ENCODE measurements at places on chromosomes 3 and 15.
A peak's percentile ranks its signal among the peaks of the same experiment; 100 is the strongest.

- DNase-seq: no peak
Observed at GRCh38 chr3:33860373-33861050, 62.1 kb downstream of the PDCD6IP start.

DNA sequence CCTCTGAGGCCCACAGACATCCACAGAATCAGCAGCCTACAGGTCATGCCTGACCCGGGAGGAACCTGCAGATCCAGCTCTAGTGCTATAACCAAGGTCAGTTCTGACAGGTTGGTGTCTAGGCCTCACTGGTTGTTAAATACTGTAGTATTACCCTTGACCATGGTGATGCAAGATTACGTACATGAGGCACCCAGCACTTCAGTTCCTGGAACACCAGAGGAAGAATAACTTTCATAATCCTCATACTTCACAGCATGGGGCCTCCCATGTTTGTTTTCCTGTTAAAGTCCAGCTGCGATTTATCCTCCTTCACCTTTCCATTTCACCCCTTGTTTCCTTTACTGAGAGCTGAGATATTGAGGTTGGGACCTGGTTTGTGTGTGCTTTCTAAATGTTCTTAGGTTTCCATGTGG is 34.4 kb upstream of the GLCE start:
- no peak for DNase-seq

- no peak for DNase-seq
Observed at GRCh38 chr15:69782139-69782658, 315.5 kb downstream of the TLE3 start.

- no peak for DNase-seq
Observed at GRCh38 chr15:82643992-82644391, 3.2 kb downstream of the CPEB1 start.

DNA sequence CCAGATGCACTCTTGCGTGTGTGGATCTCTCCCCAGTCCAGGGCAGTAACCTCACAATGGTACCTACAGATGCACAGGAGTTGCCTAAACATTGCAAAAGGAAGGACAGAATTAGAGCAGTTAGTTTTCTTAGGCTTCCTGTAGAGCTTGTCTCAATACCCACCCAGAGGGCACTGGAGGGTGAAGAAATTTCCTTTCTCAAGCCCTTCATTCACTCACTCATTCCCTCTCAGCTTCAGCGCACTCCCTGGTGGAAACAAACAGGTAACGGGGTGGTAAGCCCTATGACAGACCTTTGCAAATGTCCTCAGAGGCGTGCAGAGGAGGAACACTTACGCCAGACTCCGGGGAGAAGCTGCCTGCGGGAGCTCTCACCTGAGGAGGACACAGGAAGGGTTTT is 267.4 kb upstream of the HES1 start:
- peak; percentile 29 for DNase-seq

GRCh38 chr15:69161878-69162213 is 1.4 kb downstream of the GLCE start:
- DNase-seq: no peak

DNA sequence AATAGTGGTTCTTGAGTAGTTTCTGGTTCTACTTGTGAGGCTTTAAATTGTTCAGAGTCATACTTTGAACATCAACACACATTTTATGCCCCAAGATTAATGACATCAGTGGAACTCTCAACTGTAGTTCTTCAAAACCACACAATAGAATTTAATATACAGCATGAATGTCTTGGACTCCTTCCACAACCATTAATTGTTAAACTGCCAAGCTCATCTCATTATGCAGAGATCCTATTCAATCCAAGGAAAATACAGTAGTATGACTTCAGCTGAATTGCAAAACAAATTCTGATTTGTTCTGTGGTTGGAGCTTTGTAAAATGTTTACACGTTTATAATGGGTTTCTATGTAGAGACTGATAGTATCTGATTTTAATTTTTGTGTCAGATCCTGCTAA is 199.2 kb upstream of the SLC2A2 start:
- DNase-seq: no peak

GRCh38 chr3:146156095-146156494 is 4.9 kb downstream of the PLOD2 start:
- no peak for DNase-seq

GRCh38 chr15:42819786-42820185 is 82.9 kb upstream of the CDAN1 start:
- no peak for DNase-seq

DNA sequence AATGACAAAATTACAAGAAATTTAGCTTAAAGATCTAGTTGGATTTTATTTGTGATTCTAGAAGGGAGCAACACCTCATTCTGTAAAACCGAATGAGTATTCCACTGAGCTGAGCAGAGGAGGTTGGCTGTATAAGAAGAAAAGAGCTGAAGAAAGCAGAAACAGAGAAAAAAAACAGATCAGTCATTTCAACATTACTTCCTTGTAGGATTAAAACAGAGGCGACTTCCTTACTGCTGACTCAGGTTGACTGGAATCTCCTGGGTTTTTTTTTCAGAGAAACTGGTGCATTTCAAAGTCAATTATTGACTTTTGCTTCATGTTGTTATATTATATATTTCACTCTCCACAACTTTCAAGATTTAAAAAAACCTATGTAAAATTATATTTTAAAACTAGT is 368.1 kb upstream of the UBE2E2 start:
- DNase-seq: no peak

DNA sequence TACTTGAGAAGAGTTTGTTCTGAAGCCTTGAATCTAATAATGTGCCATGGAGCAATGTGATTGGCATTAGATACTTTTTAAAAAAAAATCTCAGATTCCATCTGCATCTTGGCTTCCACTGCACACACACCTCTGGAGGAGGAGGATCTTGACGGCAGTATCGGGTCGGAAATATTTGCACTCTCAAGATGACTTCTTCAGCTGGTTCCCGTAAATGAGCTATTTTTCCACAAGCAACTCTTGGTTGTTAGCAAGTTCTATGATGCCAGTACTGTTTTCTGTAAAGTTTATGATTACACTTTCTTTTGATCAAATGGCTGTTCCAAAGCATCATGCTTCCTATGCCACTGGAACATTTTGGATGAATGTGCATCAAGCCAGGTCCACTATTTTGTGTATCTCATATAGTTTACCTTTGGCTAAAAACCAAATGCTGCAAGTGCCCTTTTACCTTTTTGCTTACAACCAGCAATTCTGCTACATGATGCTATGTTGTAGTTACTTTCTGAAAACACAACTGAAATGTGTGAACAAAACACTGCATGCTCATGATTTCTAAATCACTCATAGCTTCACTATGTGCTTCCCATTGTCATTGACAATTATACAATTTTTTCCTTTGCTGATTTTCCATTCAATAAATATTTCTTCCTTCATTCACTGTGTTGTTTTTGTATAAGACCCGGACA is 43.8 kb downstream of the CCR3 start:
- no peak for DNase-seq

DNA sequence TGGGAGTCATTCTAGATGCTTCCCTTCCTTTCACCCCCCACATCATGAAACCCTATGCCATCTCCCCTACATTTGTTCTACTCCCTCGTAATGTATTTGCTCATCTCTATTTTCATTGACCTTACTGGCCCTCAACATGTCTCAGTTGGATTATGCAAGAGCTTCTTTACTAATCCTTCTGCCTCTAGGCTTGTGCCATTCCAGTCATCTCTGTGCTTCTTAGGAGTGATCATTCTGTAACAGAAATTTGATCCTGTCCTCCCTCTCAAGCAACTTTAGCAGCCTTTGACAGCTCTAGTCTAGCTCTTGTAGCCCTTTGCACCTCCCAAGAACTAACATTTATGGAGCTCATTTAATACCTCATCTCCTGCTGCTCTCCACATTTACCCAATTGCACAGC is 64.7 kb downstream of the ISL2 start:
- DNase-seq: no peak

DNA sequence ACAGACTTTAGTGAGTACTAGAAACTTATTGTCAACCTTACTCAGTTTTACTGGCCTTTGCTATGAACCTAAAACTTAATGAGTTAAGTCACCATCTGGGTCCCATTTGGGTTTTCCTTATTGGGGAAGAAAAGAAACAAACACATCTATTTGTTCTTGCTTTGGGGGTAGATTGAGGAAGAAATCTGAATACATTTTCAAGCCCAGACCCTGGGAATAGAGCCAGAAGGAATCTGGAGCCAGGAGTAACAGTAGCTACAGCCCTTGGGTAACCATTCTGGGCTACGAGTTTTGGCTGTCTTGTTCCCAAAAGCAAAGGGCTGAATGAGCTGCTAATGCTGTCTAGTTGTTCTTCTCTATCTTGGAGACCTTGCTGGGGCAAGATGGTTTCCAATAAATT is 16.5 kb downstream of the SLC12A1 start:
- DNase-seq: no peak

GRCh38 chr15:39869254-39869653 is 50.8 kb downstream of the GPR176 start:
- no peak for DNase-seq

DNA sequence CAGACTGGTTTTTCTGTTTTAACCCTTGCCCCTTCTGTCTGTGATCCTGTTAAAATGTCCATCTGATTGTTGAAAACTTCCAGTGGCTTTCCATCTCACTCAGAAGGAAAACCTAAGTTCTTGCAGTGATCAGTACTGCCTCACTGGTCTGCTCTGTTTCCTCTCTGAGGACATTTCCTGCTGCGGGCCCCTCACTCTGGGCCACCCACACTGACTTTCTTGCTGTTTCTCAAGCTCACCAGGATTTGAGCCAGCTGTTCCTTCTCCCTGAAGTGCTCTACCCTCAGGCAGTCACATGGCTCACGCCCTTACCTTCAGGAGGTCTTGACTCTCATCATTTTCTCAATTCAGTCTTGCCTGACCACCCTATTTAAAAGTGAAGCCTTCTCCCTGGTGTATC is 1.8 kb downstream of the GRK7 start:
- no peak for DNase-seq

DNA sequence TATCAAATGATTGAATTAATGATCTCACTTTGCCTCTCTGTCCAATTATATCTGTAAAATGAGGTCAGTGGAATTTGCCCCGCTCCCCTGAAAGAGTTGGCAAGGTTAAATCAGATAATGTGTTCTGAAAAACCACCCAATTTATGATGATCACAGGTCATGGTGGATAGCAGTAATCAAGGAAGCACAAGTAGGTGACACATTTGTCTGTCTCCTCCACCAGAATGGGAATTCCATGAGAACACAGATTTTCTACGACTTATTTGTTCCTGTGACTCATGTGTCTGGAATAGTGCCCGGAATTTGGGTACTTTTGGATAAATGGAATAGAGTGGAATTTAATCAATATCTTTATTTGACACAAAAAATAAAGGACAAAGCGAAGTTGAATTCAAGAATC is 220.9 kb upstream of the SUCLG2 start:
- no peak for DNase-seq

DNA sequence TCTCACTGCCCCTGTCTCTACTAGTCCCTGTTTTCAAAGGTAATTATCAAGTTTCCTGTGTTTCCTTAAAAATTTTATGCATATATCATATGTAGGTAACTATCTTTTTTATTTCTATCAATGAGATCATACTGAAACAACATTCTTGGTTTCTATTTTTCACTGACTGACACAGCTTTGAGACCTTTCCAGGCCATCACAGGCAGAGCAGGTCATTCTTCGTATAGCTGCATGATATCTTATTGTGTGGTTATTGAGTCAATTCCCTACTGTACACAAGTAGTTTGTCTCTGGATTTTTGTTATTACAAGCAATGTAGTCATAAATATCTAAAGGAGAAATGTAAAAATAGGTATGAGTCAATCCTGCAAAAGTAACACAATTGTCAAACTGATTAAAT is 169.6 kb downstream of the CFAP20DC start:
- DNase-seq: no peak

DNA sequence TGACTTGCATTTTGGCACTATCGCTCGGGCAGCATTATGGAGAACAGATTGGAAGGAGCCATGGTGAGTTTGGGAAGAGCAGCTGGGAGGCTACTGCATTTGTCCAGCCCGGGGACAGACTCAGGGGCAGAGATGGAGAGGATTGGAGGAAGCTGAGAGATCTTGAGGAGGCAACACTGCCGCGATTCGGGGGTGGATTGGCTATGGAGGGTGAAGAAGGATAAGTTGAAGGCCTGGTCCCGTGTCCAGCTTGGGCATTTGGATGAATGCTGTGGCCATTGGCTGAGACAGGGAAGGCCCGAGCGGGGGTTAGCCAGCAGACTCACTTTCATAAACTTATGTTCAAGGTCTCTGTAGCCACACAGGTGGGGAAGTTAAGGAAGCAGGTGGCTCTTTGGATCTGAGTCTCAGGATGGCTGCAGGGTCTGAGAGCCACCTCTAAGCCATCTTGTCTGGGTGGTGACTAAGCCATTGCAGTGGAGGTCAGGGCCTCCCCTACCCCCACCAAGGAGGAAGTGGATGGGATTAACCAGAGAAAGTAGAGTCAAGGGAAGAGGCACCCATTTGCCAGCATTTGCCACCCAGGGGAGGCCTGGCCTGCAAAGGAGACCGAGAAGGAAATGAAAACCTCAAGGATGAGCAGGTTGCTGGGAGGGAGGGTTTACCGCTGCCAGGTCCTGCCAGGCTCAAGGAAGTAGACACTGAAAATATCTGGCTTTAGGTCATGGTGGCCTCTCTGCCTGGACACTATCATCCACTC is 144.0 kb upstream of the TLE3 start:
- DNase-seq: no peak

- no peak for DNase-seq
Observed at GRCh38 chr3:177831361-177831760, 634.1 kb upstream of the TBL1XR1 start.

- peak; percentile 20 for DNase-seq
Observed at GRCh38 chr3:52052831-52053306, 3.5 kb downstream of the DUSP7 start.

- DNase-seq: no peak
Observed at GRCh38 chr3:46844881-46845312, 18.3 kb downstream of the MYL3 start.

DNA sequence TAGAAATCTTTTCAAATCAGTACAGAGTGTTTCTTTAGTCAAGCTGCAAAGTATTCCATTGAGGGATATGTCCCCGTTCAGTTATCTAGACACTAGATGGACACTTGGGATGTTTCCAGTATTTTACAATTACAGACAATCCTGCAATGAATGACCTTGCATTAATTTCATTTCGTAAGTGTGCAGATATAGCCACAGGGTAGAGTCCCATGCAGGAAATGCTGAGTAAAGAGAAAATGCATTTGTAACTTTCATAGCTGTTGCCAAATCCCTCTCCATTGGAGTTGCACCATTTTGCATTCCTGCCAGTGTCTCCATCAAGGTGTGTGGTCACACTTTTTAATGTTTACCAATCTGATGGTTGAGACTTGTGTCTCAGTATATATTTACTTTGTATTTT is 92.5 kb downstream of the LIPC start:
- no peak for DNase-seq

- DNase-seq: no peak
Observed at GRCh38 chr15:72585476-72586058, 68.9 kb upstream of the GOLGA6B start.

GRCh38 chr15:90934256-90934948 is 683 bp upstream of the UNC45A start:
- DNase-seq: peak; percentile 78

GRCh38 chr3:130465521-130465920 is 51.5 kb upstream of the COL6A6 start:
- no peak for DNase-seq

GRCh38 chr3:43951813-43952212 is 261.1 kb downstream of the ABHD5 start:
- DNase-seq: no peak

GRCh38 chr15:91268510-91268909 is 168.5 kb downstream of the SV2B start:
- DNase-seq: no peak

GRCh38 chr3:104102386-104102785 is 1264.3 kb upstream of the ALCAM start:
- DNase-seq: peak; percentile 19

GRCh38 chr15:85414037-85414436 is 33.6 kb downstream of the AKAP13 start:
- DNase-seq: no peak
